ENCODE measurements at places on chromosomes 5 and 9.

DNA sequence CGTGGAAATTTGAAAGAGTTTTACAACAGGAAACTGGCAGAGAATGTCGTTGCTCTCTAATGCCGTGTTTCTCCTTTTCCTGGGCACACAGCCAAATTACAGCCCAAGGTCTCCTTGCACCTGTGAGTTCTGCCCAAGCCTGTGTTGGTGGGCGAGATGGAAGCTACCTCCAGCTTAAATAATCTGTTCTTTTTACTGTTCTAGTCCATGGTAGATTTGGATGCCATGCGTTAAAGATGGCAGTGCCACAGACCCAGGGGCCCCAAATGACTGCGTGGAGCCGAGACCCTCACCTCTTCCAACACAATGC, 92.6 kb upstream of the IRX4 start:
- peak; percentile 2 for DNase-seq

- DNase-seq: no peak
Measured at GRCh38 chr5:156339139-156339841, 12.3 kb downstream of the SGCD start.

DNA sequence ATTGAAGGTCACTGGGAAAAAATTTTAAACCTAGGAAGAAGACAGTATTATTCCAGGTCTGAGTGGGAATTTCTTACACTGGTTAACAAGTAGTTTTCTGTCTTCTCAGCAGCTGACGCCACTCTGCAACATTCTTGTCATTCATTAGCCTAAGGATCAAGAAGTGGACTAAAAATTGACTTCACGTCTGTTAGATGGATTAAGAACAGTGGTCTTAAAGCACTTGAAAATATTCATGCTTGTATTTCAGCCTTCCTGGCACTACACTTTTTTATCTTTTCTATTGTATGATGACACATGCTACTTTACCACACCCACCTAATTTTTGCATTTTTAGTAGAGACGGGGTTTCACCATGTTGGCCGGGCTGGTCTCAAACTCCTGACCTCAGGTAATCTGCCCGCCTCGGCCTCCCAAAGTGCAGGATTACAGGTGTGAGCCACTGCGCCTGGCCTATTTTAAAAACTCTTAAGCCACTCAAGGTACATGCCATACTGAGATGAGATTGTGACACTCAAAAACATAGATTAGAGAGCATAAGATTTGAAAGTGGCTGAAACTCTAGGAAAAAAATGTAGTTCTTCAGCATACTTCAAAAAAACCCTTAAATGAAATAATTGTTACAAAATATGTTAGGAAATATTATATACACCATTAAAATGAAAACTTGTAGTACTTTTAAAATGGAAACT, 8.4 kb downstream of the MATR3 start:
- no peak for DNase-seq

GRCh38 chr5:149014571-149015031, 48.3 kb downstream of the SH3TC2 start:
- DNase-seq: no peak

DNA sequence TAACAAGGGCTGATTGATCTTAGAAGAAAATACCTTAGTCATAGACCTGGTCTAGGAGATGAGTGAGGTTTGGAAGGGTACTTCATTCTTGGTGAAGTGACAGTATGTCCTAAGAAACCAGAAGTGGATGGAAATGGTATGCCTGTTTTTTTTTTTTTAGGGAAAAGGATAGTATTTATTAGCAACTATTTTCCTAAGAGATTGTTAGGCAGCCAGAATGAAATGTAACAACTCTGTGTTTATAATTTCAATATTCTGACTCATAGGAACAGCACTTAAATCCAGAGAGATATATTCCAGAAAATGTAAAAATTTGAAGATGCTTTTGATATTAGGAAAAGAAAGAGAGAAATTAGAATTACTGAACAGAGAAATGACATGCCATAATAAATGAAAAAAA, 21.2 kb upstream of the ARL14EPL start:
- DNase-seq: no peak

DNA sequence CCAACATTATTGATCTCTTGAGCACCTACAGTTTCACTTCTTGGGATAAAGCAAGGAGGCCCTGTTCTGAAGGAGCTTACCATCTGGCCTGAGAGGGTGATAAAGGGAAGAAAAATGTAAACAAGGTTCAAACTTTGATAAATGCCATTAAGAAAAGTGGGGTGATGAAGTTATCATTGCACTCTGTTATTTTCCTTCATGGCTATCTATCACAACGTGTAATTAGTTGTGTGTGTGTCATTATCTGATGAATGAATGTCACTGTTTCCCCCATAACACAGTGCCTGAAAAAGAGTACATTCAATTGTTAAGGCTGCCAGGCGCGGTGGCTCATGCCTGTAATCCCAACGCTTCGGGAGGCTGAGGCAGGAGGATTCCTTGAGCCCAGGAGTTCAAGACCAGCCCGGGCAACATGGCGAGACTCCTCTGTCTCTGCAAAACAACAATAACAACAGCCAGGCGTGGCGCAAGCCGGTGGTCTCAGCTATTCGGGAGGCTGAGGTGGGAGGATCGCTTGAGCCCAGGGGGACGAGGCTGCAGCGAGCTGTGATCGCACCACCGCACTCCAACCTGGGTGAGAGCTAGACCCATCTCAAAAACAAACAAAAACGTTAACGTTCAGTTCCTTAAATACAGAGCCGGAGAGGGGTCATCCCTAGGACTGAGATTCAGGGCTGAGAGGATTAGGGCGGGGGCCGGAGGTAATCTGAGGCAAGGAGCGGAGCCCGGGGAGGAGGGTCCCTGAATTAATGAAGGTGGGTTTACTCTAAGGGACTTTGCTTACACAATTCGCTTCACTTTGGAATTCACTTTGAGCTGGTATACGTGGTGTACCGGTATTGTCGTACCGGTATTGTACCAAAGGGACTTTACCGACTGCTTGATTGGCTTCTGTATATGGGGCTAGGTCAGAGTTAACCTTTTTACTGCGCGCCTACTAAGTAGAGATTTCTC, 917 bp downstream of the NHP2 start:
- no peak for DNase-seq

DNA sequence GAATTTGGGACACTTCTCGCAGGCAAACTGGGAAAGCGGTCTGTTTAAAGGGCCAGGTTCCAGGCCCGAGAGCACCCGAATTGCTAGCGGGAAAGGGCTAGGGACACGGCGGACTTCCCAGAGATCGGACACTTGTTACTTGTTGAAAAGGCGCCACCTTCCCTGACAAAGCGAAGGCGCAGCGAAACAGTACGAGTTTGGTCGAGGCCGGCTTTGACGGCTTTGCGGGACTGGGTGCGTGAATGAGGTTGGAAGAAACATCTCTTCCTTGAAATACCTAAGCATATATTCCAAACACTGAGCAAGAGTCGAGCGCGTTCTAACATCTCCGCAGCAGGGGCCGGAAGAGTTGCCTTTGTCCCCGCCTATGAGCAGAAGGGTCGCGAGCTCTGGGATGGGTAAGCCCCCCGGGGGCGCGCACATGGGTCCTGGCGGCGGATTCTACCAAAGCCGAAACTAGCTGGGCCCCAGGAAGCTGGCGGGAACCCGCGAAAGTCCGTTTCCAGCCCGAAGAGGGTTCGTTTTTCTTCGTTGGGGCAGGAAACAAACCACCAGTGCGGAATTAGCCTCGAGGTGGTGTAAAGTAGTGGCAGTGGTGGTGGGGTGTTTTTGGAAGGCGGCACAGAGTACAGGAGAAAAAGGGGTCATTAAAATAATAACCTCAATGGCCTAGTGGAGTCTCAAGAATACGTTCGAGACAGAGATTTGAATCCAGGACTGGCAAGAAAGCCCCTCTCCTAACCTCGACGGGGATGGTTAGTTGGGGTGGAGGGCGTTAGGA, 1.5 kb downstream of the GDNF start:
- DNase-seq: no peak

DNA sequence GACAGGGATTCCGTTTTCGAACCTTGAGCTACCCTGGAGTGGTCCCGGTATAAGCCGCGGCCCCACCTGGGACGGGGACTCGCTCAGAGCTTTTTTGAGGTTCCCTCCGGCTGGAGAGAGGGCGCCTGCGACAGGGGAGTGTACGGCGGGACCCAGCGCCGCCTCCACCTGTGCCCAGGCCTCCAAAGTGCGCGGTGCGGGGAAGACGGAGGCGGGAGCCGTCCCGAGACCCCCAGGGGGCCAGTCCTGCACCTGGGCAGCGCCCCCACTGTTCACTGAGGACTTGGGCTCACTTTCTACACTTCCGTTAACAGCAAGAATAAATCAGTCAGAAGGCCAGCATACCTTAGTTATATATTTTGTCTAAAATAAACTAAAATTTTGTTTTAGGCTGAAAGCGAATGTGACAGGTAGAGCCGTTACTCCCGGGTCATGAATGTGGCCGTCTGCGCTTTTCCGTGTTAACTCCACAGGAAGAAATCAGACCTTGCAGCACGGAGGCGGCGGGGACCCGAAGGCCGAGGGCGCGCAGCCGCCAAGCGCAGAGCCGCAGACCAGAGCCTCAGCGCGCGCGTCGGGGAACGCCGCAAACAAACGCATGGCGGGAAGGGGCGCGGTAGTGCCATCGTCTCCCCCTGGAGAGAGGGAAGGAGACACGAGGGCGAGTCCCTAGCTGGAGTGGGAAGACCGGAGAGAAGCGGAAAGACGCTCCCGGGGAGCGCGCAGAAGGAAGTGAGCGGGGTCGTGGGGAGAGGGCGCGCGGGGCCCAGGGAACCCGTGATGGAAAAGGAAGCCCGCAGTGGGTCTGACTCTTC, 14.1 kb downstream of the TRIM7 start:
- no peak for DNase-seq

DNA sequence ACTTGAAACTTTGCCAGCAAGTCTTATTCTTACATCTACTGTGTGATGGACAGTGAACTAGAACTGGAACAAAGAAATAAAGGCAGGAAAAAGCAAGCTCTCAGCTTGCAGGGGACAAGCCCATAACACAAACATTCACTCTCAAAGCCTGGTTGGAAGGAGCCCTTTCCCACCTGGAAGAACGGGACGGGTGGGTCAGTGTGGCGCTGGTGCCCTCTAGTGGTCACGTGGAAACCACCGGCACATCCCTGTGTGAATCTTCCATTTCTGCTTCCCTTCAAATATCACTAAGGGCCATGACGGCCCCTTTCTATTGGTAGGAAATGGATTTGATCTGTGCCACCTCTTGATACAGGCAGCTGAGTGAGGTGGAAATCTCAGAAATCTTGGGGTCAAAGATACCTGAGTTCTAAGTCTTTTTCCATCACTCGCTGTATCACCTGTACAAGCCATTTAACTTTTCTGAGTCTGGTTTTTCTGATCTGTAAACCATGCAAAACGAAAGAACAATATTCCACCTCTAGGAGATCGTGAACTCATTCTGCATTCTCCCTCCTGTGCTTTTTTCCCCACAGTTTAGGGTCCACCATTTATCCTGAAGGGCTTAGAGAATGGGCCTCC, 211.6 kb downstream of the MSX2 start:
- peak; percentile 2 for DNase-seq

DNA sequence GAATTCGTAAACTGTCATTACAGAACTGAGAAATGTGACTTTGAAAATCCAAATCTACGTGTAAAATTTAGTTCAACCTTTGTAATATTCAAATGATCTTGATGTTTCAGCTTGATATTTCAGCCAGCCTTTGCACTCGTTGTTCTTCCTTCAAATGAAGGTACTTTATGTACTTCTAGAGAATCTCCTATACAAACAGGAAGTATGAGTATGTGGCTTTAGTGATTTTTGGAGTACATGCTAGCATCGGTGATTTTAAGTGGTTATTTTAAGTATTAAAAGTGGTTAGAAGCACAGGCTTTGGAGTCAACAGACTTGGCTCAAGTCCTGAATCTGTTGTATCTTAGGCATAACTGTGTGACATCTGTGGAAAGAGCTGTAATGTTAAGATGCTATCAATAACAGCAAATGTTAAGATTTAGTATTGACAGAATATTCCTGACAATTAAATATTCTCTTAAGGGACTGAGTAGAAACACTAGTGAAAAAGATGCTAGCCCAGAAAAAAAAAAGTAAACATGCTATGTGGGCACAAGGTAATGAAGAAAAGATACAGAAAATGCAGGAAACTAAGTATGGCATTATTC, 398.0 kb downstream of the ADGRV1 start:
- DNase-seq: no peak

GRCh38 chr5:68377733-68378132, 162.2 kb downstream of the PIK3R1 start:
- no peak for DNase-seq

DNA sequence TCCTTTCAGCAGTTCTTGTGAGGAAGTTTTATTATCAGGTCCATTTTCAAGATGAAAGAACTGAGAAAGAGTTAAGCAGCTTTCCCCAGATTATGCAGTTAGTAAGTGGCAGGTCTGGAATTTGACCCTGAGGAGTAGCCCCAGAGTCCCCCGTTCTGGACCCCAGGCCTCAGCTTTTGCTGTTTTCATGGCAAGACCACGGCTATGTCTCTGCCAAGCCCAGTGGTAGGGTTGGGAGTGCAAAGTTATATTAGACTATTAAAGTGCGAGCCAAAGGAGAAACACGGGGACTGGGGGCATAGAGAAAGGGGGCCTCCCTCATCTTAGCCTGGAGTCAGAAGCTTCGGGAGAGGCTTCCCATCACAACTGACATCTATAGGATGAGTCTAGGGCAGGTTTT, 19.3 kb upstream of the ORM1 start:
- DNase-seq: no peak

- DNase-seq: no peak
Measured at GRCh38 chr9:26812217-26812616, 80.4 kb downstream of the CAAP1 start.

DNA sequence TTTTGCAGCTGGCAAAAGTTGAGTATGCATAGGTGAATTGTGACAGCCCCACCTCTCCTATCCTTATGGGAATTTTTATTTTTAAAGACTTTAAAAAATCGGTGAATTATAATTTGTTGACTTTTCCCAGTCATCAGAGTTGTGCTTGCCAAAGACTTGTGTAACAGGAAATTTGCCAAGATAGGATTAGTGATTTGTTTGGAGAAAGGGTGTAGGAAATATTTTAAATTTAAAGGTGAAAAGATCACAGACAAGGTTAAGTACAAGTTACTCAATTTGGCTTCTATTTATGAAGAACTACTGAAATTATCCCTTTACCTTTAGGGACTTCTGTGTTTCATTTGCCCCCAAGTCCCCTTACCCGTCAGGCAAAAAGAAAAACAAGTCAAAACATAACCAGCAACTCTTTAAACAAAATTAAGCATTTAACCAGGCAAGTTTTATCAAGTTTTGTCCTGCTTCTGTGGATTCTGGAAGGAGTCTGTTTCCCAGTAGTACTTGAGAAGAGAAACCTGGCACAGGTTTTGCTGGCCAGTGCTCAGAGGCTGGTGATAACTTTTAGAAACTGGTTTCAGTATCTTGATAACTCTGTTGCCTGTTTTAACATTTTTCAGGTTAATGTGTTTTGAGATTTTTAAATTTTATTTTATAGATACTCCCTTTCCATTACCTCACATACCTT, 285.4 kb downstream of the MAST4 start:
- no peak for DNase-seq

DNA sequence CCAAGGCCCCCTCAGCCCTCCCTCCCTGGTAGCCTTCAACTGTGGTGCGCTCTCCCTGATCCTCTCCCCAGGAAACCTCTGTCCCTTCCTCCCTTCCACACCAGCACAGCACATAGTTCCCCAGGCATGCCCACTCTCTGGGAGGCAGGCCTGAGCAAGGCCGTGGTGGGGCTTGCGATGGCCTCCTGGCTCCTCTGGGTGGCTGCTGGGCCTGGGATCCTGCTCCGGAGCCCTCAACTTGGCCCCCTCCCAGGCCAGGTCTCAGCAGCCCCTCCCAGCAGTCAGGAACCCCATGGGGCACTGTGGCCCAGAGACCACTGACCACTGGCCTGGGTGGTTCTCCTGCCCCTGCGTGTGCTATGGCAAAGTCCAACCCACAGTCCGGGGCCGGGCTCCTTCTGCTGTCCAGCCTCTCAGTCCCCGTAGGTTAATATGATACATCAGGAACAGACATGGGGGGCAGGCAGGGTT, 125.8 kb downstream of the ZNF354C start:
- DNase-seq: no peak

- DNase-seq: no peak
Measured at GRCh38 chr5:136065588-136065987, 36.8 kb downstream of the TGFBI start.

Measured in NCI-H2107 (cell line).